Glomerular endothelial cell (primary cell): ENCODE measurements at places on chromosomes 12 and 14. TPM values are rescaled to one million over a fixed set of nuclear protein-coding genes. Genes with fewer than 3 reads are reported as not detected.
A peak's percentile ranks its signal among the peaks of the same experiment; 100 is the strongest.

- DNase-seq = peak; percentile 80
Observed at GRCh38 chr12:70691018-70691672, 53.9 kb upstream of the PTPRB start.

- no peak for DNase-seq
Observed at GRCh38 chr12:132272711-132273110, 56.7 kb downstream of the GALNT9 start.

DNA sequence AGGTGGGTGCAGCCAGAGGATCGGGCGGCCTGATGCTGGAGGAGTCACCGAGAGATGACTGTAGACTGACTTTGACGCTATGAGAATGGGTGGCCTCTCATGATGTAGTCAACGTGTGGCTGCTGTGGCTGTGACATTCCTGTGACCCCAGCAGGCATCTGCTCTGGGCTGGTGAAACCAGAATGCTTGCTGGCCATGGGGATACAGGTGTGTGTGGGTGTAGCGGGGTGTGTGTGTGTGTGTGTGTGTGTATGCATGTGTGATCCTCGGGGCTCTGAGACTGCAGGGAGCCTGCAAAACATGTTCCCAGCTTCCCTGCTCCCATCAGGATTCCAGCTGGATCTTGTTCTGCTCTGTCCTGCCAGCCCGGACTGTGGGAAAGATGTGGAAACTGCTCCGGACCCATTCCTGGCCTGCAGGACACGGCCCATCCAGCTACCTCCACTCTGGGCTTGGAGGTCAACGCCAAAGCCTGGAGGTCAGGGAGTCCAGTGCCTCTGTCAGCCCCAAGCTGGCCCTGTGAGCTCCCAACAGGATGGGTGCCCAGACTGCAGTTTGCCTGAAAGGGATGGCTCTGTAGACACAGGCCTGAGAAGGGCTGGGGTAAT lies 18.8 kb upstream of the HHIPL1 start:
- DNase-seq = no peak

GRCh38 chr12:30972035-30972434 lies 45.5 kb downstream of the TSPAN11 start:
- no peak for DNase-seq

The PLCZ1 gene
- total RNA-seq = not detected in 2 replicates
